ENCODE measurements at places on chromosomes 1 and 21.

DNA sequence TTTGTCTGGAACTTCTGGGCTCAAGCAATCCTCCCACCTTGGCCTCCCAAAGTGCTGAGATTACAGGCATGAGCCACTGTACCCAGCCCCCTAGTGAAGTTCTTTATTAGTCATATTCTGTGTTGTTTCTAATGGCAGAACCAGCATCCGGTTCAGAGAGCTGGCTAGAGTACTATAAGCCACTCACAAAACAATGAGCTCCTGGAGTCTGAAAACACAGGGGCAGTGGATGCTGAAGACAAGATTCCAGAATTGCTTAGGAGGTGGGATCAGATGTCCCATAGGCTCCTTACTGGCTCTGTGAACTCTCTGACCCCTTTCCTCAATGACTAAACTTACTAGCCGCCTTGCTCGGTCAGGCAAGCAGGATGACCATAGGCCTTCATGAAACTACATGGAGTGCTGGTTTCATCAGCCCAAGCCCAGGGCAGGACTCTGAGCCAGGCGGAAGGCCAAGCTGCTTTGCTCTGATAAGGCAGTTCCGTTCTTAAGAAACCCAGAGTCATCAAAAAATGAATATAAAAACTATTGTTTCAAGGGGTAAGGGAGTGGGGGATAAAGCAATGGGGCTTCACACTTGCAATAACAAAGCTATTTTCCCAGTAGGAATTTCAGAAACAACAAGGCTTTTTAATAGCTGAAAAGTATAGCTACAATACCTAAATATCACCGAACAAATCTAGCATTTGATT, 8.1 kb downstream of the MTHFR start:
- DNase-seq: no peak

- DNase-seq: no peak
Measured at GRCh38 chr1:174209347-174210187, 50.2 kb downstream of the RABGAP1L start.

GRCh38 chr1:1206376-1206965, at the start of gene TNFRSF18:
TSS of gene TNFRSF18 (minus strand) at chr1:1206592. CDS start at chr1:1206571, 21 bp downstream.
- DNase-seq: no peak

GRCh38 chr21:42722808-42723473, 69.5 kb downstream of the PDE9A start:
- DNase-seq: no peak

- no peak for DNase-seq
Measured at GRCh38 chr1:62381831-62382657, 54.8 kb upstream of the USP1 start.

GRCh38 chr1:2314273-2314802, 77.0 kb downstream of the MORN1 start:
- DNase-seq: no peak

- peak; percentile 28 for DNase-seq
Measured at GRCh38 chr21:43921979-43922945, 57.2 kb downstream of the AGPAT3 start.

GRCh38 chr1:7225711-7226505, 440.7 kb downstream of the CAMTA1 start:
- DNase-seq: no peak

- no peak for DNase-seq
Measured at GRCh38 chr1:91672601-91673161, 172.0 kb downstream of the CDC7 start.

DNA sequence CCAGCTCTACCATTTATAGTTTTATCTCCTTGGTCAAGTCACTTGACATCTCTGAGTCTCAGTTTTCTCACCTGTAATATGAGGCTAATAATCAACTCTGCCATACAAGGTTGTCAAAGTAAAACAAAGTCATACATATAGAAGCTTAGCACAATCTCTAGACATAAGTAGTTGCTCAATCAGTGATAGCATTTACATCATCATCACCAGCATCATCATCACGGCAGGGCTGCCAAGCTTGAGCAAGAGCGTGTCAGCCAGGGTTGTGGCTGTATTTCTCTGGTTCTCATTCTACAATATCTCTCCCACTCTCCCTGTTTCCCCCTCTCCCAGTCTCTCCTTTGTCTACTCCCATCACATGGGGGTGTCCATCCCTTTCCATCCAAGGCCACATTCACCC, 41.7 kb upstream of the COA6 start:
- no peak for DNase-seq

GRCh38 chr21:43934716-43935705, 70.0 kb downstream of the AGPAT3 start:
- no peak for DNase-seq

DNA sequence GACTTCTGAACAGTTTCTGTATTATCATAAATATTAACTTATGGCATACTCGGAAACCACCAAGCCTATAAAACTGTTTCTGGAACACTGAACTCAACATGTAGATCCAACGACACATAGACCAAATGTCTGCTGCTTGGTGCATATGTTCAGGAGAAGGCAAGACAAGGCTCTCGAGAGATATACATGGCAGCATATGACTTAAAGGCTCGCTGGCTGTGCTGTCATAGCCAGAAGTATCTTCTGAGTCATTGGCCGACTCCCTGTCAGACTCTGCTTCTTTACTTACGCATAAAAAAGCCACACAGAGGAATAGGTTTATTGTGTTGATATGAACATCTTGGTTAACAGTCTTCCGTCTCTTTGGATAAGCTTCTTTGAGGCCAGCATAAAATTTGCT, 60.6 kb downstream of the LYST start:
- DNase-seq: no peak

DNA sequence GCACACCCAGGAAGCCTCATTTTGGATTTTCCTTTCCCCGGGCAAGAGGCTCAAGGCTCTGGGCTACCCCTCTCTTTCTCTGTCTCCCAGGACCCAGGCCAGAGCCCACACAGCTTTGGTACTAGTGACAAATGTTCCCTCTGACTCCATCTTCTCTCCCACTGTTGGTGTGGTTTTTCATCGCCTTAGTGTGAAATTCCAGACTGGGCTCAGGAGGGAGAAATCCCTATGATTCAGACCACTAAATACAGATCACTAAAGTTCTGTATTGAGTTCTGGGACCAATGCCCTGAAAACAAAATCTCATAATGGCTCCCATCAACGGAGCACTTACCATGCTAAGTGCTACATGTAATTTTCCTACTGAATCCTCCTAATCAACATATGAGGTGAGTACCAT, 26.1 kb downstream of the IQGAP3 start:
- no peak for DNase-seq

- no peak for DNase-seq
Measured at GRCh38 chr1:167984886-167985489, 48.1 kb upstream of the MPC2 start.

DNA sequence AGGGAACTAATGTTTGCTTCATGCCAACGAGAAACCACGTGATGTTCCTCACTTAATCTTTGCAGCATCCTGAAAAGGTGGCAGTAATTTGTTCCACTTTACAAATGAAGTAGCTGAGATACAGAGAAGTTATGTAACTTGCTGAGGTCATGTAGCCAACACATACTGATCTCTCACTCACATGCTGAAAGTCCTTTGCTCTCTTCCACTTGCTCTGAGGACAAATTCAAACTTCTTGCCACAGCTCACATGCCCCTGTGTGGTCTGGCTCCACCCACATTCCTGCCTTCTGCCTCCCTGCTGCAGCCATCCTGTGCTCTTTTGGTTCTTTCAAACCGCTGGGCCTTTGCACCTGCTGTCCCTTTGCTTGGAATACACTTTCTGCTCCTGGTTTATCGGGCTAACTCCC, 55.4 kb downstream of the TMCO4 start:
- no peak for DNase-seq

GRCh38 chr1:242723044-242723716, 198.7 kb upstream of the PLD5 start:
- no peak for DNase-seq

Data from activated T-helper 1 cell treated with anti-CD3 and anti-CD28 coated beads, Interleukin-2, amount 50 U/mL, for 16 hours (primary cell).